ENCODE measurements at places on chromosomes 1 and 21.
A peak's percentile ranks its signal among the peaks of the same experiment; 100 is the strongest.

DNA sequence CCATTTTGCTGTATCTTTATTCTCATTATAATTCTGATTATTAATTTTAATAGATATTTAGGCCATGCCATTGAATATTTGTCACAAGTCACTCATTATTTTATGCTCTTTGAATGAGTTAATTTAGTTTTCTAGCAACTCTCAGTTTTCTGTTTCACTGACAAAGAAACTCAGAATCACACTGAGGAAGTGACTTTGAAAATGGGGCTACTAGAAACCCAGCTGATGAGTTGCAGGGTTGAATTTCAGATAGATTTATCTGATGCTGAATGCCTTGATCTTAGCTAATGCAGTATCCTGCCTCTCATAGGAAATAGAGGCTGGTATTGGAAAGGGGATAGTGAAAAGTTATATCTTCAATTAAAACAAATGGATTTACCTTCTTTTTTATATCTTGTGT, 67.4 kb upstream of the PLA2G4A start:
- DNase-seq = no peak

DNA sequence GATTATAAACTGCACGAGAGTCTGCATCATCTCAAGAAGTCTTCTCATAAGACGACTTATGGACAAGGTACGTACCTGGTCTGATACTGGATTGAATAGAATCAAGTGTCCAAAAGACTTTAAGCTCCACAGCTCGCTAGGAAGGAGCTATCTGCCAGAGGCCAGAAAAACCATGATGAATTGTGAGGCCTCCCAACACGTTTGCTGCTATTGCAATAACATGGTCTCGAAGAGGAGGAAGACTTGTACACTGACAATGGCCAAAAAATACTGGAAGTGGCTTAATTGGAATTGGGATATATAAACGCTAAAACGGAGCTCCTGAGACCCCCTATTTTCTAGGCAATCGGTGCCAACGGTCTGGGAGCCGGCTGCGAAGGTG, 534 bp downstream of the DNAJC28 start:
- no peak for DNase-seq

DNA sequence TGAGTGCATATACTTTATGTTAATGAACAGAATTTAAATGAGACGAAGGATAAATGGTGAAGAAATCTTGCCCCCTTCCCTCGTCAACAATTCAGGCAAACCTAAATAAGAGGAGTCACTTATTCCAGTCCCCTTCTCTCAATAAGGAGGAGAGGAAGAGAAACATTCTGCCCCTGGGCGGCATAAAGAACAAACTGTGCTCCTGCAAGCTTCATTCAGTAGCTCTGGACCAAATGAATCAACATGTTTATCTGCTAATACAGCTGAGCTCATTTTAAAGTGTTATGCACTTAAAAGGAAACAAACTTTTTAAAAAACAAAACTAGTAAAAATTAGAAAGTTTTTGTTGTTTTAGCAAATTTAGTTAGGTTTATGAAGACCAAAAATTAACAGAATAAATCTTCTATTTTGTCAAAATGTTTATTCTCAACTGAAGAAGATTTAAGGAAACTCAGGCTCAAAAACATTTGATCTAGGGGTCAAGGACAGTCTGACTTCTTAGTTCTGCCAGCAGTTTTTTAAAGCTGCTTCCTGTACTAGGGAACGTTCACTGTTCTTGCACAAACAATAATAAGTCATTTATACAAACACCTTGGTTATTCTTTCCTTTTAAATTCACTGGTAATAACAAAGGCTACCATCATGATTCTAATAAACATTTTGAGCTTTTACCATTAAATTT, 58.3 kb downstream of the AKT3 start:
- no peak for DNase-seq

- peak; percentile 9 for DNase-seq
These were observed 71.2 kb downstream of the CHRM3 start for GRCh38 chr1:239457491-239458143.

GRCh38 chr1:5620997-5621396, 371.2 kb downstream of the NPHP4 start:
- no peak for DNase-seq

- no peak for DNase-seq
These were observed 2.1 kb upstream of the SELENON start for GRCh38 chr1:25797939-25798338.

DNA sequence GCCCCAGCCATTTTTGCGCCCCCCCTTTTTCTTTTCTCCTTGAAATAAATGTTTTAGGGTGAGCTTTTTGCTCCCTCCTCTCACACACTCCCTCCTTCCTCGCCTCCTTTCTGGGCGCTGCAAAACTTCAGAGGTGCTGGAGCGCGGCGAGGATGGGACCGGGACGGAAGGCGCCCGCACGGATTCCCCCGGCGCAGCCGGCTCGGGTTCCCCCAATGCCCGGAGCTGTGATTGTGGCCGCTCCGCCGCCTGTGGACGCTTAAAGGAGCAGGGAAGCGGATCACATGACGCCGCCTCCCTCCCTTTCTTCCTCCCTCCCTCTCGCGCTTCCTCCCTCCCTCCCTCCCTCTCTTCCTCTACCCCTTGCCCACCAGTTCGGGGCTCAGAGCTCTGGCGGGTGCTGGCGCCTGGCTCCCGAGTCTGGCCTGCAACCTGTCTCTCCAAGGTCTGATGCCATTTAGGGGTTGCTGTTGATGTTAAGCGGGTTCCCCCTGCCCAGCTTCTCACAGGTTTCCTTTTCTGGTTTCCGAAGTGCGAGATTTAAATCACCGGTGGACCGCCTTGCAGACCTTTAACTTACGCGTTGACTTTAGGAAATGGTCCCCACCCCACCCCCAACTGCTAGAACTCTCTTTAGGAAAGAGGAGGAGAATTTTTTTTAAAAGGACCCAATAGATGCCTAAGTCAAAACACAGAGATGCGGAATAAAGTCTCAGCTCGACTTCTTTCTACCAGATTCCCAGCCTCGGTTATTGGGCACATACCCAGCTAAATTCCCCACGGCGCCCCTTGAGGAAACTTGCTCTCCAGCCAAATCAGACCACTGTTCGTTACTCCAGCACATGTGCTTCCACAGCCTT, at the start of gene WLS:
WLS (minus strand) TSS at position 235 of the 860 bp plus-strand sequence; CDS start at position 11, 224 bp downstream.
- DNase-seq = no peak

DNA sequence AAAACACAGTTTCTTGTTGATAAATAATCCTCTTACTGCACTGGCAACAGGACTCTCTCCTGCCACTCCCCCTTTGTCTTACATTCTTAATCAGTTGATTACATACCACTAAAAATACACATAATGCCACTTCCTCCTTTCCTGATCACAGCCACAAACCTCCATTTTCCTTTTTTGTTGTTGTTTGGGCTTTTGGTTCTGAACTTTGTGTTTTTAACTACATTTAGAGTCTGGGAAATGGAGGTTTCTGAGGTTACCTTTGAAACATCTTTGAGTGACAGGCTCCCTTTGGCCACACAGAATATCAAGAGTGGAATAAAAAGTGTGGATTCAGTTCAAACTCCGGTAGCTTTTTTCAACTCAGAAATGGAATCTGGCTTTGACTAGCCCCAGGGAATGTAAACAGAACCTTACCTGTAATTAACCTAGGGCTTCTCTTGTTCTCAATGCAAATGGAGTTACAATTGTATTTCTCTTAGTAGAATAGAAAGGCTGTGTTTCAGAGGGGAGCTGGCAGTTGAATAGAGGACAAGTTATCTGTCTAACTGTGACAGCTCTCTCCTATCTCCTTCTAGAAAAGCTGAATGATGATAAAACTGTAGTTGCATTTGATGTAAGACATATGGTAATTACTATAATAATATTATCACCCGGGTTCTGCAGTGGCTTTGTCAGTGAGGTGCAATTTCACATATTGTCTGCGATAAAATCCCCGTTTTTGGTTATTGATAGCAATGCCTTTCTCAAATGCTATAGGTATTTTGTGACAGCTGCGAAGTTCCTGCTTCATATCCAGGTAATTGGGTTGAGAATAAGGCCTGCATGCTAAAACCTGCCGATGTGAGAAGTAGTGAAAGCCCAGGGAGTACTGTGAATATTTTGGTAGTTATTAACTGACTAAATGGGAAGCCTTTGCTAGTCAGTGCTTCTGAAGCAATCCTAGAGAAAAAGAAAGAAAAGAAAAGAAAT, 66.9 kb downstream of the ST6GALNAC5 start:
- DNase-seq = peak; percentile 86

DNA sequence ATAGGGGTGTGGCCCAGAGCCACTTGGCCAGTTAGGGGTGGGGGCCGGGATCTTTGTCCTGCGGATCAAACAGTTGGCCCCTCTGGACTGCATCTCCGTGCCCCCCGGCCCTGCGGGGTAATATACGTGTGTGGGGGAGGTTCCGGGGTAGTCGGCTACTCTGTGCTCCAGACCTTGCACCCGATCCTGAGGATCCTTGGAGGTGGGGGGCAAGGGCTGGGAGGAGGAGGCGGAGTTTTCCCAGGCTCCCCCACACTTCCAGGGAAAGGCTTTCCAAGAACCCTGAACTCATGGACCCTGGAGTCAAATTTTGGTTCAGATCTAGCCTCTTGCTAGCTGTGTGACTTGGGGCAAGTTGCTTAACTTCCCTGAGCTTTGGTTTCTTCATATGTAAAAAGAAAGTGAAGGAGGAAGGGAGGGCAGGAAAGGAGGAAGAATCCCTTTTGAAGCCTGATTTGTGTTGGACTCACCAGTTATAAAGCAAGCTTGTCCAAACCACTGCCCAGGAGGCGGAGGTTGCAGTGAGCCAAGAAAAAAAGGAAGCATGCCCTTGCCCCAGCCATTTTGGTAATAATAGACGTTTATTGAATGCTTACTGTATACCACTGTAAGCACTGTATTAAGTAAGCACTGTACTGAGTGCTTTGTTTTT, 686 bp downstream of the MIIP start:
- no peak for DNase-seq

DNA sequence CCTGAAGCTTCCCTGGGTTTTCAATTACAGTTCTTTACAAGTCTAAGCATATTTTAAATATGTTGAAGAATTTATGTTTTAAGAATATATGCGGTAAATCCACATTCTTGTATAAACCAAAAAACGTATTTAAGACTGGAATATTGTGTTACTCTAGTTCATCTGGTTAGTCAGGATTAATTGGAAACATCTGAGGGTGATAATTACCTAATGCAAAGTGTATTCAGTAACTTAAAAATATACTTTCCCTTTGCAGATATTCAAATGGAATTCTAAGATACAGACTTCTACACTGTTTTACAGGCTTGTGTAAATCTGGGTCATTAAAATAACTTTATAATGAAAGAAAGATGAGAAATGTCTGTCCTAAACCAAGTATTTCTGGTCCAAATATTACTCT, 302.0 kb downstream of the VAV3 start:
- no peak for DNase-seq

DNA sequence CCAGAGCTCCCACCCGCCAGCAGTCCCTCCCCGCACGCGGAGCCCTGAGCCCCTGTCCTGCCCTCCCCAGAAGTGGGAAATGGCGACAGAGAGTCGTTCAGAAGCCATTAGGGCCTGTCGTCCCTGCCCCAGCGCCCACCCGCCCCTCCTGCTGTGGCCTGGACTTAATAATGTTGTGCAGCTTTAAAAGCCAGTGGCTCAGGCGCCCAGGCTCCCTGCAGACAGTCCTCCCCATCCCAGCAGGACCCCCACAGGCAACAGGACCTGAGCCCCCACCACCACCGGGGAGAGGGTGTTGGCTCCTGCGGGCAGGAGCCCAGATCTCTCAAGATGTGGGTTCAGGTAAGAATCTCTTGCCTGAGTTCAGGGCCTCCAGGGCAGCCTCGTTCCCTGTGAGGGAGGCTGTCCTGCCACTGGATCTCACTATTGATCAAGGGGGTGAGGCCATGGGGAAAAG, 125.3 kb upstream of the RUNX3 start:
- DNase-seq = no peak

- no peak for DNase-seq
These were observed 3.3 kb upstream of the F3 start for GRCh38 chr1:94544706-94545490.

GRCh38 chr1:213661302-213661701, 326.5 kb upstream of the PROX1 start:
- no peak for DNase-seq

- DNase-seq = no peak
These were observed 9.3 kb downstream of the NEK7 start for GRCh38 chr1:198165927-198166647.

DNA sequence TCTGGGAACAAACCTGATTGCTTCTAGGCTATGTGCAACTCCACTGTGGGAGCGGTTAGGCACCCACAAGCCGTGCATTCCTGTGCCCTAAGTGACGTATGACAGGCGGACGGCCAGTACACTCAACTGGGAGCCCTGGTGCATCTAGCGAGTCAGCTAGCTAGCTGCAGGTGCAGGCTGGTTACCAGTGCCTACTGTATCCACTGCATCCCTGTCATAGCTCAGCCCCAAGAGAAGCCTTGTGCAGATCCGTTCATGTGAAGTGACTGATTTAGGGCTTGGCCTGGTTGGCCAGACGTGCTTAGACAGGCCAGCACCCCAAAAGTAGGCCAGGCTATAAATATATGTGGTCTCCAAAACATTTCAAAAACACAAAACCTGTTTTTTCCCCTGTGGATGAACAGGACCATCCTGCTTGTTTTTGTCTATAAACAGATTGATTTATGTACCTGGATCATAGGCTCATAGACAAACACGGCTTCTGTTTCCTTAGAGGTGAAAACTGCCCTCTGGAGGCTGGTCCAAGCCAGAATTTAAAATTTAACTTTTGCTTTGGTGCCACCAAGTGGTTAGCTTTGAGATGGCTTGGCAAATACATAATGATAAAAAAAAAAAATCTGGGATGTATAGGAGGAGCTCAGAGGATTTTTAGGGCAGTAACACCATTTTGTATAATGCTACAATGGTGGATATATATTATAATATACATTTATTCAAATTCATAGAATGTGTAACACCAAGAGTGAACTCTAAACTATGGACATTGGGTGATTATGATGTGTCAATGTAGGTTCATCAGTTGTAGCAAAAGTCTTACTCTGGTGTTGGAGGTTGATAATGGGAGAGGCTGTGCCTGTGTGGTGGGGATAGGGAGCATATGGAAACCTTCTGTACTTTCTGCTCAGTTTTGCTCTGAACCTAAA, 68.5 kb downstream of the GIPC2 start:
- peak; percentile 78 for DNase-seq

GRCh38 chr1:231986631-231987336, 360.2 kb downstream of the DISC1 start:
- DNase-seq = peak; percentile 9

DNA sequence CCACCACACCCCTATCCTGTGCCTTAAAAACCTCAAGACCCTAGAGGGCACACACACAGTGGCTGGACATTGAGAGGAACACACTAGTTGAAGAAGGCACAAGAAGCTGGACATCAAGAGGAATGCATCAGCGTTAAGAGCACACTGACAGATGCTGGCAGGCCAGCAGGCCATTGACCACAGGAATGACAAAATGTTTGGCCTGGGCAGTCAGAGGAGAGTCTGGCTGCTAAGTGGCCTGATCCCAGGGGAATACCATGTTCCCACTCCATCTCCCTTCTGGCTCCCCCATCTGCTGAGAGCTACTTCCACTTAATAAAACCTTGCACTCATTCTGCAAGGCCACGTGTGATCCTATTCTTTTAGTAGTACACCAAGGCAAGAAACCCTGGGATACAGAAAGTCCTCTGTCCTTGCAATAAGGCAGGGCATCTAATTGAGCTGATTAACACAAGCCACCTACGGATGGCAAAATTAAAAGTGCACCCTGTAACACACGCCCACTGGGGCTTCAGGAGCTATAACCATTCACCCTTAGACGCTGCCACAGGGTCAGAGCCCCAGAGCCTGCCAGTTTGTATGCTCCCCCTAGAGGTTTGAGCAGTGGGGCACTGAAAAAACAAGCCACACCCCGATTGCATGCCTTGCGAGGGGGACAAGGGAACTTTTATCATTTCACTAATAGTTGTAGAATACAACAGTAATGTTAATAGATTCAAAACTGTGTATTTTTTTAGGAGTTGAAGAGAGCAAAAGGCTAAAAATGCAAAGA, 1216.1 kb upstream of the NCAM2 start:
- DNase-seq = no peak

GRCh38 chr1:7916501-7916830, 24.2 kb downstream of the TNFRSF9 start:
- no peak for DNase-seq
